ENCODE measurements at places on chromosomes 4 and X. TPM values are rescaled to one million over a fixed set of nuclear protein-coding genes. Genes with fewer than 3 reads are reported as not detected.

GRCh38 chrX:101677028-101677427 lies 17.4 kb upstream of the ARMCX2 start:
- no peak for DNase-seq

DNA sequence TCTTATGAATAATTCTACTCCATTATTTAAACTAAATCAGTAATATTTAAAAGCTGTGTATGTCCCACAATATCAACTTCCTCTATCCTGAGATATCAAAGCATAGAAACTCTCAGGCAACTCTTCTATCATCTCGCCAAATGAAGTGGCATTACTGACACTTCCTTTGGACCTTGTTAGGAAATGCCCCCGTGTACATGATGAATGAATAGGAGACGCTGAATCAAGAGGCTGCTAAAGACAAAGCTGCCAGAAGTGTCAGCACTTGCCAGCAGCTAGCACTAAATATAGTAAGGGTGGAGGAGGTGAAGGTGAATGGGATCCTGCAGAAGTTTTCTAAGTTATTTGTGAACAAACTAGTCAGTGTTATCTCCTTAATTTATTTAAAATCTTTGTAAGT lies 99.5 kb upstream of the BLTP1 start:
- no peak for DNase-seq

Gene RAB41
- not detected for total RNA-seq

Gene POLR2B
- total RNA-seq: 119 TPM

- DNase-seq: no peak
Measured at GRCh38 chr4:139934708-139935195, 219.2 kb downstream of the MAML3 start.

Gene CLIC2
- total RNA-seq: not detected

DNA sequence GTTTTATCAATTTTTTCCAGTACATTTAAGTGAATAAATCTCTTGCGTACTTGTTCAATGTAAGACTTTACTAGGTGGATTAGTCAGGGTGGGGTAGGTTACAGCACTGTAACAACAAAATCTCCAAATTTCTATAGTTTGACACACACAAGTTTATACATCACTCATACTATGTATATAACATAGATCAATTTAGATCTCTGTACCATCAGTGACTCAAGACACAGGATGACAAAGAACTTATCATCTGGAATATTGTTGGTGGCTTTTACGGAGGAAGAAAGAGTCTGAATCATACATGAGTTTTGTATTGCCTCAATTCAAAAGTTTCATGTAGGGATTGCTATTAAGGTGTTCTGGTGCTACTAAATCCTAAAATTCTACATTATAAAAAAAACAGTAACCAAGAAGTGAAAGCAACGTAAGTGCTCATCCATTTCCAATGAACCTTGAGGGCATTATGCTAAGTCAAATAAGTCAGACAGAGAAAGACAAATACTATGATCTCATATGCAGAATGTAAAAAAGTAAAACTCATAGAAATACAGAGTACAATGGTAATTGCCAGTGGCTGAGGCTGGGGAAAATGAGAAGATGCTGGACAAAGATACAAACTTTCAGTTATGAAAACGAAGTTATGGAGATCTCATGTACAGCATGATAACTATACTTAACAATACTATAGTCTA lies 98.0 kb upstream of the DKK2 start:
- no peak for DNase-seq

DNA sequence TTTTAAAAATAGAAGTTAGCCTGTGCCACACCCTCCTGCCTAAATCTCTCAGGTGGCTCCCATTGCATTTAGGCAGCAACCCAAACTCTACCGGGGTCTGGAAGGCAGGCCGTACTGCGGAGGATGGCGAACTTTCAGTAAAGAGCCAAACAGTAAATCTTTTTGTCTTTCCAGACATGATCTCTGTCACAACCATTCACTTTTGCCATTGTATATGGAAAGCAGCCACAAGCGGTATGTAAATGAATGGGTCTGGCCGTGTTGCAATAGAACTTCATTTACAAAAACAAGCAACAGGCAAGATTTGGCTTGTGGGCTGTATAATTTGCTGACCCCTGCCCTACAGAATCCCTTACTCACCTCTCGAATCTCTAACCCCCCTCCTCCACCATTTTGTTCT lies 3.3 kb downstream of the RADX start:
- no peak for DNase-seq

- DNase-seq: no peak
Measured at GRCh38 chrX:119942831-119943184, 743 bp downstream of the NKAP start.

DNA sequence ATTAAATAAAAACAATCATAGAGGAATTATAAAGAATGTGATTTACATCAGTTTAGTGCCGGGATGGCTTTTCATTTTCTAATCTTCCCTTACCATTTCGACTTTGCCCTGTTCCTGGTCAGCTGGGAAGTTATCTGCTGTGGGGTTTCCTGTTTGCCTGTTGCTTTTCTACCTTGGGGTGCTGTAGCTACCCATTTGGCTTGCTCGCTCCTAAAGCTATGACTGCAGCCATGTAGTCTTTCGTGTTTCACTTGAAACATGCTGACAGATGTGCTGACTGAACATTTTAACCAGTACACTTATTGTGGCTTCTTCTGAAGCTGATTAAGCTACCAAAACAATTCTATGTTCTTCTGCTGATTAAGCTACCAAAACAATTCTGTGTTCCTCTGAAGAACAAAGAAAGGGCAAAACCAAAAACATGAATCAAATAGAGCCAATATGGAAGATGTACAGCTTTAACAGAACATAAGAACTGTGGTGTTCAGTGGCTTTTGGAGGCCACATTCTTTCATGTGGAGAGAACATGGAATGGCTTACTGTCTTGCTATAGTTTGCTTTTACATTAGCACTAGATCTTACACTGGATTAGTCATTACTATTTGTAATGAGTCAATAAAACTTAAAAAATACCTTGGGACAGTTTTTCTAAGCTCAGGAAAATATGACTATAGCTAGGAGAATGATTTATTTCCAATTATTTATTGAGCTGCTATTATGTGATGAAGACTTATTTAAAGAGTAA lies 440.4 kb downstream of the SPRY1 start:
- no peak for DNase-seq

DNA sequence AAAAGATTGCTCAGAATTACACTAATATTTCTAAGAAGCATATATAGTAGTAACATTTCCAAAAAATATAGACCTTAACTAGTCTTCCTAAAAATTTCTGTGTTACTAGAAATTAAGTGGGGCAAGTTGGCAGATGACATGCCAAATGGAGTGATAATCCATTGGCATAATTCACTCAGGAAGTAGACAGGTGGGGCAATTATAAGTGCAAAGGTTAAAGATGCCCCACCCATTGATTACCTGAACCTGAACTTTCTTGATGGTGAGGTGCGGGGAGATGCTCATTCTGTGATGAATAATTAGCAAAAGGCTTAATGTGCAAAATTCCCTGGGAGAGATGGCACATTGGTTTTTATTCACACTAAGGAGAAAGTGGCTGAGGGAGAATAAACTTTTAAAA lies 145.8 kb upstream of the RASGEF1B start:
- no peak for DNase-seq

DNA sequence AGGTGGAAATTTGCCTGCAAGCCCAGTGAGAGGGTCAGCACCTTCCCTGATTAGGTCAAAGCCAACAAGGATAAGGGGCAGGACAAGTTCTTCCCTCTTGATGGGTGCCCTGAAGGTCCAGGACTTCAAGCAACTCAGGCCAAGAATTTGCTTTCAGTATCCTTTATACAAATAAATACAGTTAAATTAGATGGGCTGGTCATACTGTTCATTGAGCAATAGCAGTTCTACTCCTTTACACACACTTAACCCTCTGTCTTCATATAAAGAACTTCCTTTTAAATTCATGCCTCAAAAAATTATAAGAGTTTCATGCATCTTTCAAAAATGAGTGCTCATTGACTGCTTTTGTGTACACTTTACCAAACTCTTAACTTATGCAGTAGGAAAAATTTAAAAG lies 392.0 kb downstream of the SPRY1 start:
- no peak for DNase-seq

Data from activated CD8-positive, alpha-beta T cell treated with anti-CD3 and anti-CD28 coated beads for 36 hours (primary cell).